ENCODE measurements at places on chromosomes 1 and 21.

DNA sequence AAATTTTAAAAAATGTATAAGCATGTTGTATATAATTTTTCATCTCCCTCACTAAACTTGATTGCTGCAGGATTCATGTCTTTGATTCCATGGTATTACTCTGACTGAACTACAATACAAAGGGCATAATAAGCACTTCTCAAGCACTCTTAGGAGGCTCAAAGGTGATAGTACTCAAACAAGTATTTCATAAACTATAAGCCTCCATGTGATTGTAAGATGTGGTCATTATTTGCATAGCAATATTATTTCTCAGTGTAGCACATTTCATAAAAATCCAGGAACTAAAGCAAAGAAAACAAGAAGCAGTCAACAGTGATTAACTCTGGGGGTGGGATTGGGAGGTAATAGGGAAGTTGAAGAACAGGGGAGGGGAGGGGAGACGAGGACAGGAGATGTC, 106.2 kb upstream of the DPT start:
- no peak for DNase-seq

- no peak for DNase-seq
These were observed 2.4 kb downstream of the ID3 start for GRCh38 chr1:23556635-23557470.

DNA sequence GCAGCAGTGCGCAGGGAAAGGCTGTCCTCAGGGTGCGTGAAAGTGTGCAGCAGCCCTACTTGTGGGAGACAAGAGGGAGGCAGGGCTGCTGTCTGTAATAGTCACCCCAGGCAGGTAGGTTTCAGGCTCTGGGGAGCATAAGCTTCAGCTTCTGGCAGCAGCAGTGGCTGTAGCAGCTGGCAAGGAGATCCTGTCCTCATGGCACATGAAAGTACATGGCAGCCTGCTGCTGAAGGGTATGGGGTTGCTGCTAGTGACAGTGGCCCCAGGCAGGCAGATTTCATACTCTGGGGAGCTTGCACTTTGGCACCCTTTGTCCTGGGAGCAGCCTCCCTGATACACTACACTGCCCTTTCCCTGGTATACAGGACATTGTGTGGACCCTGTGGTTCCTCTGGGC, 26.3 kb downstream of the KIAA0319L start:
- DNase-seq = no peak

DNA sequence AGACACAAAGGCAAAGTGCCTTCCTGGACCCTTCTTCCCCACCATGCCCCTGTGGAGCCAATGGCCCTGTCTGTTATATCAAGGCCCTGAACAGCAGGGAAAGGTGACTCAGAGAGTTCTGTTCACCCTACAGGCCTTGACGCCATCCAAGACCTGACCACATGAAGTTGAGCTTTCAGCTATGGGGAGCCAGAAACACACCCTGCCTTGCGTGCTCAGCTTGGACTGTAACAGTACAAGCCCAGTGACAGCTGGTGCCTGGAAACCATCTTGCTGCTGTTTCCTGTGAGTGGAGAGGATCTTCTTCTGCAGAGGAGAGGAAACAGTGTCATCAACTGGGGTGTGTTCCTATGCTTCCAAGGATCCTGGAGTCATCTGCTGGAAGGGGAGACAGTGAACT, 165.0 kb upstream of the IRF2BP2 start:
- DNase-seq = no peak

GRCh38 chr1:14580986-14581385, 17.5 kb upstream of the KAZN start:
- DNase-seq = no peak

- no peak for DNase-seq
These were observed 53.1 kb upstream of the CD55 start for GRCh38 chr1:207268337-207268736.

GRCh38 chr1:151197863-151198253, 494 bp upstream of the PIP5K1A start:
- no peak for DNase-seq

GRCh38 chr1:38905985-38906384, 24.6 kb upstream of the GJA9 start:
- DNase-seq = no peak

DNA sequence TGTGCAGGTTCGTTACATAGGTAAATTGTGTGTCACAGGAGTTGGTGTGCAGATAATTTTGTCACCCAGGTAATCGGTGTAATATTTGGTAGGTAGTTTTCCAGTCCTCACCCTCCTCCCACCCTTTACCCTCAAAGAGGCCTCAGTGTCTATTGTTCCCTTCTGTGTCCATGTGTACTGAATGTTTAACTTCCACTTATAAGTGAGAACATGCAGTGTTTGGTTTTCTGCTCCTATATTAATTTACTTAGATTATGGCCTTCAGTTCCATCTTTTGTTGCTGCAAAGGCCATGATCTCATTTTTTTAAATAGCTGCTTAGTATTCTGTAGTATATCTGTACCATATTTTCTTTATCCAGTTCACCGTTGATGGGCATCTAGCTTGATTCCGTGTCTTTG, 87.3 kb downstream of the RPS6KC1 start:
- DNase-seq = no peak

GRCh38 chr1:102191723-102192122, 195.0 kb upstream of the OLFM3 start:
- no peak for DNase-seq

- no peak for DNase-seq
These were observed 101.7 kb downstream of the USP25 start for GRCh38 chr21:15831497-15831896.

DNA sequence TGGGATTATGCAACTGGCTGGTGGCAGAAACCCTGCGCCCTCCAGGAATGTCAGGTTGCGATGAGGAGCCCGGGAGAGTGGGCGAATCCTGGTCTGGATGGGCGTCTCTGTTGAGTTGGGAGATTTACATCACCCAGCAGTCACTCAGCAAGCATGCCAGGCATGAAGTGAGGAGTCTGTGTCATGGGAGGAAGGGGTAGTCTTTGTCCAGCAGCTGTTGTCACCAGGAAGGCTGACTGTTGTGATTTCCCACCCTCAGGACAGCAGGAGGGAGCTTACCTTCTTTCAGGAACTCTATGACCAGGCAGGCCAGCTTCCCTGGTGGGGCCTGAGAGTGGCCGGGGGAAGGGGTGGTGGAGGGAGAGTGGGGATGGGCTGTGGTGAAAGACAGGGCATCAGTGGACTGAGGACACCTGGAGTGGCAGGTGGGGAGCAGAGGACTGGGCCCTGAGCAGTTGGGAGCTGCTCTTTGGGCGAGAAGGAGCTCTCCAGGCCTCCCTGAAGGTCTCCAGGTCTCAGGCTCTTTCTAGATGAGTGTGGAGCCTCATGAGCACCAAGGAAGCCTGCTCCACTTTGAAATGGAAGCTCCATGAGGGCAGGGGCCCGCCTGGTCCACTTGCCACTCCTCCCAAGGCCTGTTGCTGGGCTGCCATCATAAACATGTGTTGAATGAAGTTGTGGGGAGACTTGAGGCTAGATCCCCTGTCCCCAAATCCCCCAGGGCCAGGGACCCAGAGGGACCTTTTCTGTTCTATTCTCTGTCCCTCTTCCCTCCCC, 21.3 kb upstream of the PKP1 start:
- no peak for DNase-seq

- DNase-seq = no peak
These were observed 467.8 kb downstream of the CAMTA1 start for GRCh38 chr1:7253118-7253480.

- no peak for DNase-seq
These were observed 124.6 kb upstream of the KRTAP19-8 start for GRCh38 chr21:31162827-31163226.

DNA sequence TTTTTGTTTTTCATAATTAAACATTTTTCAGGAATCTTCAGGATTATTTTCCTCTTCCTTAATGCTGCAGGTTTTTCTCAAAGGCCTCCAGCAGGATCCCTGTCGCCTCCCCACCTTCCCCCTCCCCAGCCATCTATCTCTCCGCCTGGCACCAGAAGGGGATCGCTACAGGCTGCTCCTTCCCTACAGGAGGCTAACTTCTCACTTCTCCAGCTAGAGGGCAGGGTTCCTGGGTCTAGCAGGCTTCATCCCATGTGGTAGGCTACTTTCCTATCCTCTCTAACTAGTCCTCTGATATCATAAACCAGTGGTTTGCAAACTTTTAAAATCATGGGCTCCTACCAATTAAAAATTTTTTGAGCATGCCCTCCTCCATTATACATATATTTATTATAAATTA, 104.1 kb downstream of the KCNN3 start:
- DNase-seq = no peak

GRCh38 chr1:51990478-51990965, at the start of gene RAB3B:
Gene RAB3B (minus strand): TSS chr1:51990700. CDS start chr1:51977117, 13,583 bp downstream.
- peak; percentile 76 for DNase-seq

DNA sequence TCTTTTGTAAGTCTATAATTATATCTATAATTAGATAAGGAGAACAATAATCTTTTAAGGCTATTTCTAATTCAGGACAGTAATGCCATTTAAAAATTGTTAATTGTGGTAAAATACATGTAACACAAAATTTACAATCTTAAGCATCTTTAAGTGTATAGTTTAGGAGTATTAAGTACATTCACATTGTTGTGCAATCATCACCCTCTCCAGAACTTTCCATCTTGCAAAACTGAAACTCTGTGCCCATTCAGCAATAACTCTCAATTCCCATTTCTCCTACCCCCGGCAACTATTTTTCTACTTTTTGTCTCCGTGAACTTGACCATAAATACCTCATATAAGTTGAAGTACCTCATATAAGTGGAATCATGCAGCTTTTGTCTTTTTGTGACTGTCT, 93.9 kb upstream of the KCNA3 start:
- DNase-seq = no peak

GRCh38 chr21:35172231-35172630, 123.1 kb upstream of the RUNX1 start:
- no peak for DNase-seq

DNA sequence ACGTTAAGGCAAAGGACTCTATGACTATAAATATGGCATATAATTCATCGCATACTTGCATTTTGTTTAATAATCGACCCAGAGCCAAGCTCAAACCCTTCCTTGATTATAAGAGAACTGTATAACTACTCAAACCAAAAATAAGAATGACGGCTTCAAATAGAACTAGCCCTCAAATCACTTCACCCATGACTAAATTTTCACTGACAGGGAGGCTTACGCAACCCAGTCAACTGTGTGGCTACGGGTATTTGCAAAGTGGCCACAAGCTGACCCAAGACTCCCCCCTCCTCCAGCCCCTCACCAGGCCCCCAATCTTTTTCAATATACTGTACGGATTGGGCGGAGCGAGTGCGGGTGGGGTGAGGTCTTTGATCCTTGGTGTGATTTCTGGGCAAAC, 268.3 kb downstream of the ASTN1 start:
- DNase-seq = no peak

DNA sequence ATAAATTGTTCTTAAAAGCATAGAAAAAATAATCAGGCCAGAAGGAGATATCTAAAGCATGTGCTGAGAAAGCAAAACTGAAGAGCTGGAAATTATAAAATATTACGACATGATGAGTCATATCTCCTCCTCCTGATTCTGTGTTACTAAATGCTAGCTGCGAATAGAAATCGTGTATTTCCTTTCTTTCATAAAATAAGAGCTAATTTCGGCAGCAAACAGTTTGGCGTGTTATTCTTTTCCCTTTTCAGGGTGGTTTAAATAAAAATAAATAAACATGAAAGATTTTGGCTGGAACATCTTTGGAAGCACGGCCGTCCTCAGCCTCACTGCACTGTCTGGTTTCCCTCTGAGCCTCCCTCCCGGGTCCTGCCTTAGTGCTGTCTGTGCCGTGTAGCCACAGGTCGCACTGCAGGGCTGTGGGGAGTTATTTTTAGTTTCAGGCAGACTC, 56.0 kb downstream of the ADARB1 start:
- no peak for DNase-seq

DNA sequence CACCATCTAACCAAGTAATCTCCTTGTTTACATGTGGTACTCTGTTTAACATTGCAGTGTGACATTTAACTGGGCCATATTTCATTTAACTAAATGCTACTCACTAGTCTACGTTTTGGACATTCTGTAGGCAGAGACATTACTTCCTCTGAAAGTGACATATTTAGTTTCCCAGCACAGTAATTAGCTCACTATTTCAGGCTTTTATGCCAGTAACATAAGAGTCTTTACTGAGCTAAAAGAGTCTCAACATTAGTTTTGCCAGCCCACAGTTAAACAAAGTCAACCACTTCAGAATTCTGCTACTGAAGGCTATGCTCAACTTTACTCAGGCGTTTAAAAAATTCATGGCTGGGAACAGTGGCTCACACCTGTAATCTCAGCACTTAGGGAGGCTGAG, 2.6 kb upstream of the TNFRSF9 start:
- DNase-seq = no peak

DNA sequence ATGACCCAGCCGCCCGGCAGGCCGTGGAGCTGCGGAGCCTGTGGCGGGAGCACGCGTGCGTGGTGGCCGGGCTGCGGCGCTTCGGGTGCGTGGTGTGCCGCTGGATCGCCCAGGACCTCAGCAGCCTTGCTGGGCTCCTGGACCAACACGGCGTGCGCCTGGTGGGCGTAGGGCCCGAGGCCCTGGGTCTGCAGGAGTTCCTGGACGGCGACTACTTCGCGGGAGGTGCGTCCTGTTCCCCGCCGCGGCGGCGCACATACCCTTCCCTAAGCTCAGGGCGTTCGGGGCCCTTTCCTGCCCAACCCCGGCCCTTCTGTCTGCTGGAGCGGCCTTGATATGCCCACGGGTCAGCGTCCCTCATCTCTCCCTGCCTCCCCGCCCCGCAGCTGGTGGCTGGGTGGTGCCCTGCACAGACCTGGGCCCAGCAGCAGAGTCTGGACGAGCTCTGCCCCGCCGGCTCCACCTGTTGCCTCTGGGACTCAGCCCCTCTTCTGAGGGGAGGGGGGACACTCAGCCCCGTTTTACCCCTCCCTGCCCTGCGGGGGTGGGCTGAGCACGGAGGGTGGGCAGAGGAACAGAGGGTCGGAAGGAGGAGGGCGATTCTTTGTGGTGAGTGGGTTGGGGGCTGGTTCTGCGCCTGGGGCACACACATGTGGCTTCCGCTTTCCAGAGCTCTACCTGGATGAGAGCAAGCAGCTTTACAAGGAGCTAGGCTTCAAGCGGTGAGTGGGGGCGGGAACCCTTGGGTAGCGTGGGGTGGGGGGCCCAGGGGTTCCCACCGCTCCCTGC, 688 bp downstream of the PRXL2B start:
- DNase-seq = no peak

GRCh38 chr1:169698976-169699375, 12.4 kb downstream of the SELL start:
- no peak for DNase-seq

DNA sequence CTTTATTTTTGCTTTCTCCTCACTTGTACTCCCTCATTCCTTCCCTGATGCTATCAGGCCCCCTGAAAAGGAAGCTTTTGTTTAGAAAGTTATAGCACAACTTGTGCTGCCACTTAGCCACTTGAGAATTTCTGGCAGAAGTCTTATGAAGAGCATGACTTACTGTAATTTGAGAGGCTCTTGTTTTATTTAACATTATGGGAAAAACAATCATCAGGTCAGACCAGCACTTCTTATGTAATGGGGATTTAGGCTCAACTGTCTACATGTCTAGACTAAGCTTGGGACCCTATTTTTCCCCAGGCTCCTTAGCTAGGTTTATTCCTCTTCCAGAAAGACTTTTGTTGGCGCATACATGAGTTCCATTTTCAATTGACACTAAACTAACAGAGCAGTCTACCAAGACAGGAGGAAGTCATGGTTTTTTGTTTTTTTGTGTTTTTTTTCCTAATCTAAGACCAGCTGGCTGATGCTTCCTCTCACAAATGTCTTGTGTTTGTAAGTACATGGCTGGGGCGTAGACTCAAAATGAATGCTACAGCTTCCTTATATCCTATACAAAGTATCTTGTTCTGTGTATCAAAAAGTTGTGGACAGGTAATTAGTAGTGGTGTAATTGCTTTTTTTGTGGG, 31.5 kb downstream of the TNFSF4 start:
- no peak for DNase-seq

- DNase-seq = no peak
These were observed 189.2 kb upstream of the VAMP3 start for GRCh38 chr1:7581754-7582459.

Data from stimulated activated CD8-positive, alpha-beta memory T cell treated with anti-CD3 and anti-CD28 coated beads, Interleukin-7, amount 100 ng/mL, for 4 hours (primary cell).